ENCODE measurements at places on chromosomes 1 and 21.

- DNase-seq, result no peak
These were observed 48.5 kb upstream of the HAO2 start for GRCh38 chr1:119320100-119320499.

DNA sequence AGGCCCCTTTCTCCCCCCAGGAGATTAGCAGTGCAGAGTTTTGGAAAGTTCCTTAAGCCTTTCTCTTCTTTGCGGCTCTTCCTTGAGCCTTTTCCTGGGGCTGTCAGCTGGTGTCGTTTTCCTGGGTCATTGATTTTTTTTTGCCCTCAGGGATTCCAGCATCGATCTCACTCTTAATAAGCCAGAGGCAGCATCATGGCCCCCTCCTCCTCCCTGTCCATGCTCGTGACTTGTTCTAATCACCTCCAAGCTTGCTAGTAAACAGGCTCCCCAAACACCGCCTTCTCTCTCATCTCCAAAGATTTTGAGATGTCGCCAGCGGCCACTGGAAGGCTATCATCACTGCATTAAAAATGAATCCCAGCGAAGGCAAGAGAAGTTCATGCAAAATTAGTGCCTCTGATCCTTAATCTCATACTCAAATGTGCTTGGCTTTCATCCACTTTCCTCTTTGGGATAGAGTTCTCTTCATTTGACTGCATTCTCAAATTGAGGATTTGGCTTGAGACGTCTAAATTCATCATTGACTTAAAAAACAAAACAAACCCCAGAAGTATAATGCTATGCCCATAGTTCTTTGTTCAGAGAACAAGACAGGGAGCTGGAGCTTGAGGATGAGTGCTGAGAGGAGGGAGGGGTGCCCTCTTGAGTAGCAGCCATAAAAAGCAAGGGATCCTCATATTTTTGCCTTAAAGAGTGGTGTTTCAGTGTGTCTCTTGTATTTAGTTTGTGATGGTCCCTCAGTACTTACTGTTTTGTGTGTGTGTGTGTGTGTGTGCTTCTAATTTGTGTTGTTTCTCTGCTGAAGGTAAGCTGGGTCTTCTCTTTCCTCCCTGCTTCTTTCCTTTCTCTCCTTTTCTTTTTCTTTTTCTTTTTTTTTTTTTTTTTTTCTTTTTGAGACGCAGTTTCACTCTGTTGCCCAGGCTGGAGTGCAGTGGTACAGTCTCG lies 3.2 kb downstream of the EVA1C start:
- no peak for DNase-seq

GRCh38 chr1:1055841-1056736 lies 18.0 kb downstream of the RNF223 start:
- no peak for DNase-seq

DNA sequence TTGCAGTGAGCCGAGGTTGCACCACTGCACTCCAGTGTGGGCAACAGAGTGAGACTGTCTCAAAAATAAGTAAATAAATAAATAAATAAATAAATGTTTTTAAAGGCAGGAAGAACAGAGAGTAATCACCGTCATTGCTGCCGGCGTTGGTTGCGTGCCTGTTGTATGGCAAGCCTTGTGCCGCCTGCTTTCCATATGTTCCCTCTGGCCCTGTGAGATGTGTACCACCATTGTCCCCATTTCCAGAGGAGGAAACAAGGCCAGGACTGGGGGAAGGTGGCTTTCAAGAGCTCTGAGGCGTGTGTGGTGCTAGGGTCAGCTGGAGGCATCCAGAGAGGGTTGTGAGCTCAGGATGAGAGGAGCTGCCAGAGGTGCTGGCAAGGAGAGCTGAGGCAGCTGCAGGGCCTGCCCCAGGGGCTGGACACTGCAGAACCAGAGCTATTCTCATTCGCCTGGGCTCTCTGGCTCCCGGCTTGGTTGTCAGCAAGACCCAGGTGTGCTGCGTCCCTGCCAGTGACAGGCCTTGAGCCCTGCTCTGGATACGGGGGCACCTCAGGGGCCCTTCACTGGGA lies 5.2 kb upstream of the MARCKSL1 start:
- DNase-seq, result no peak

DNA sequence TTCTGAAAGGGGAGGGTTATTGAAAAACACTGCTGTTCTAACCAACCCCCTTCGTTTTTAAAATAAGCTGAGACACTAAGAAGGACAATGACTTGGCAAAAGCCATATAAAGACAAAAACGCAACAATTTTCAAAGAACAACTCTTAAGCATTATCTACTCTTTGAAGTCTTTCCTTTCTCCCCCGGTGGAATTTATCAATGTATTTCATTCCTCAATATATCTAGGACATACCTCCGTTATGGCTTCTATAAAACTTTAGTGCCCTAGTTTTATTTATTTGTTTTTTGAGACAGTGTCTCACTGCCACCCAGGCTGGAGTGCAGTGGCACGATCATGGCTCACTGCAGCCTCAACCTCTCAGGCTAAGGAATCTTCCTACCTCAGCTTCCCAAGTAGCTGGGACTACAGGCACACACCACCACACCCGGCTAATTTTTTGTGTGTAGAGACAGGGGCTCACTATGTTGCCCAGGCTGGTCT lies 3.2 kb downstream of the NRDC start:
- no peak for DNase-seq

- no peak for DNase-seq
These were observed 3.4 kb downstream of the PLA2G2D start for GRCh38 chr1:20115916-20116315.

- DNase-seq, result no peak
These were observed 148.4 kb downstream of the GPATCH2 start for GRCh38 chr1:217482356-217483102.

DNA sequence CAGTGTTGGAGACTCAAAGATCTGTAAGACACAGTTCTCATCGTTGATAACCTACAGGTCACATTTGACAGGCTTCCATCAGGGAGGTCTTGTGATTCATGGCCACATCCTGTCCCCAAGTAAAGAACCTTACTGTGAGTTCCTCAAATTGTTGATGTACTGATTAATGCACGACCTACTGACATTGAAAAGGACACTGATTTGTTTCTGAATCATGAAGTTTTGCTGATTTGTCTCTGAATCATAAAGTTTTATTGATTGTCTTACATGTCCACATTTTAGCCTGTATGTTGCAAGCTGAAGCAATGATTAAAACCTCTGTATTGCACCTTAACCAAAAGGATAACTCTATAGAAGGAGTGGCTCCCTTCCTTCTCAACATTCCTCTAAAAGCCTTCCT lies 476.3 kb upstream of the RUNX1 start:
- DNase-seq, result peak; percentile 35

- no peak for DNase-seq
These were observed 50.2 kb upstream of the IGSF5 start for GRCh38 chr21:39694750-39695149.

DNA sequence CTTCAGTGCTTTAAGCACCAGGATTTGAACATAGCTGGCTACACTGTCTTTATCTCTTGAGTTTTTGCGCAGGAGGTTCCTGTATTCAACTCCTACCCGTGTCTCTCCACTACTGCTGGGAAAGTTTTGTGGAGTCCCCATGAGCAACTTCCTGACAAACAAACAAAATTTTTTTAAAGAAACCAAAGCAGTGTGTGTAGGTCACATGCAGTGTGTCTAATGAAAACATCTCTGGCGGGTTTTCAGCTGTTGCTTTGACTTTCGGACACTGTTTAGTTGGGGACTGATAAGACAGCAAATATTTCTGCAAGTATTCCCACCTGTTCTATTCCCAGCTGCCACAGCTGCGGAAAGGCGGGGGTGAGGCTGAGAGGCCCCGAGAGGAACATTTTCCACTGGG lies 2.0 kb downstream of the PSEN2 start:
- no peak for DNase-seq

GRCh38 chr1:241598249-241598648 lies 41.9 kb downstream of the CHML start:
- no peak for DNase-seq

DNA sequence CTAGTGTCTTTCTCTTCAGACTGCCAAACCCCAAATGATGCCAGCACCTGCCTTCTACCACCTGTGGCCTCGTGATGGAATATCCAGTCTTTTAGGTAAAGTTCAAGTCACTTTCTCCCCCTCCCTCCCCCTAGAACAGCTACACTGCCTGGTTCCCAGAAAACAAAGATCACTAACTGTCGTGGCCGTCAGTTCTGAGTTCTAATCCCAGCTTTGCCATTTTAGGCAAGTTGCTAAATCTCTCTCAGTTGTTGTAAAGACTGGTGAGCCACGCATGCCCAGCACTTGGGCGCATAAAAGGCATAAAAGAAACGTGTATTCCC lies 648 bp upstream of the TRAPPC3 start:
- DNase-seq, result no peak

GRCh38 chr21:31157756-31158155 lies 119.5 kb upstream of the KRTAP19-8 start:
- DNase-seq, result no peak

DNA sequence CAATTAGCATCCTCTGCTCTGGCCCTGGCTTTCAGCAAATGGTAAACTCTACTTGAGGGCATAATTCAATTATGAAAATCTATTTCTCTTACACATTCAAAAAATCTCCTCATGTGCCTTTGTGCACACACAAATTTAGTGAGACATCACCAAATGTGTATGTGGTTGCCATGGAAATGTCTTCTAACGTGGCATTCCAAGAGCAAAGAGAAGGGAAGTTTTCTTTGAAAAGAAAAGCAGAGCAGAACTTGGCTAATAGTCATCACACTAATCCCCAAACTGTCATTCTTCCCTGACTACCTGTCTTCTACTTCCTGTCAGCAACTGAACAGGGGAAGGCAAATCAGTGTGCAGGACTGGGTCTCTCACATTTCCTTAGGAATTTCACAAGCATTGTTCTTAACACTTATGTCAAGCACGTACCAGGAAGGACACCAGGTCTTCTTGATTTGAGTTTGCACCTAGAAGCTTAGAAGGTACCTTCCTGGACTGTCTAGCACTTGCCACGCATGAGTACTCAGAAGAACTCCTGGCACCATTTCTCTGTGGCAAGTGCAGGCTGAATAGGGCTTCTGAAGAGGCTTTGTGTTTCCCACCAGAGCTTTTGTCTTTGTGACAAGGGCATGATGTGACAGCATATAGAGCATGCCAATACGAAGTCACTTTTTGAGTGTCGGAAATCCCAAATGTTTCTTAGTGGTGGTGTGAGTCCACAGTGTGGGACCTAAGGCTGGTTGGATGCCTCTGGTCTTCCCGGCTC lies 32.3 kb downstream of the MAN1C1 start:
- DNase-seq, result no peak

- DNase-seq, result no peak
These were observed 44.1 kb upstream of the ARHGEF16 start for GRCh38 chr1:3410142-3410925.

DNA sequence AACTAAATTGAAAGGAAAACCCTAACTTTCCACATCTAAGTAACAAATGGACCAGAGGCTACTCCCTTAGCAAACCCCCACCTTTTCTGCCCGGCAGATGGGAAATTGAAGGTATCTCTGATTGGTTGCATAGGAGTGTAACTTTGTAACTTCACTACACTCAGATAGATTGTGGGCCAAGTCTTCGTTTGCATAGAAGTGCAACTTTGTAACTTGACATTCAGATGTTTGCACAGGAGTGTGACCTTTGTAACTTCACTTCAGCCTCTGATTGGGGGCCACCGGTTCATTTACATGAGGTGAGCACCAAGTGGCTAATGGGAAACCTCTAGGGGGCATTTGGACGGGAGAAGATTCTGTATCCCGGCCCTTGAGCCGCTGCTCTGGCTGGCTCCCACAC lies 59.4 kb downstream of the C1orf94 start:
- DNase-seq, result no peak

DNA sequence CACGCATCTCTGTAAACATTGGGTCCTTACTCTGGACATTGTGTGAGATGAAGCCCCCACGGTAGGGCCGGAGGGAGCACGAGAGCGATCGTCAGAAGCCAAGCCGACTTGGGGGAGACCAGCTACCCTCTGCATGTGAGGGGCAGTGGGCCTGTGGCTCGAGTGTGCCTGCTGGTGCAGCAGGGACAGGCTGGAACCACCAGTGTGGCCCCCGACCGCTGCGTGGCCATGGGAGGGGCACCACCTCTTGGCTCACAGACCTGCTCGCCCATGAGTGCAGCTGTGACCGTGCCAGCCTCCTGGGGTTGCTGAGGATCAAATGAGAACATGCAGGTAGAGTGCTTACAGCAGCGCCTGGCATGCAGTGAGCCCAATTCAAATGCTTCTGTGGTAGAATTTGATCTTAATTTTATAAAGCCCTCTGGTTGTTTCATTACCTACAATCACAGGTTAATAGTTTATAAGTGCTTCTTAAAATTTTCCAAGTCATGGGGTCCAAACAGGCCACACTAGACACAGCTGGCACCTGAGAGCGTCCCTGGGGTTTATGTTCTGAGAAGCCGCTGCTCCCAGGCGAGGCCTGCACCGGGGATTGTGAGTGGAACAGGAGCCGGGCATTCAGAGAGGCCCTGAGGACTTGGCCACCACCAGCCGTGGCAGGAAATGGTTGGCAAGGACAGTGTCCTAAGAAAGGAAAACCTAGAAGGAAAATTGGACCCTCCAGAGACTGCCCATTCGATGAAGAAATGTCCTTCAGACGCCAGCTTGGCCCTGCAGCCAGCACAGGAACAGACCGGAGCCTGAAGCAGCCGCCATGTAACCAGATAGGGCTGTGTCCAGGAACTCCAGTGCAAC lies 22.6 kb upstream of the ADARB1 start:
- DNase-seq, result no peak

DNA sequence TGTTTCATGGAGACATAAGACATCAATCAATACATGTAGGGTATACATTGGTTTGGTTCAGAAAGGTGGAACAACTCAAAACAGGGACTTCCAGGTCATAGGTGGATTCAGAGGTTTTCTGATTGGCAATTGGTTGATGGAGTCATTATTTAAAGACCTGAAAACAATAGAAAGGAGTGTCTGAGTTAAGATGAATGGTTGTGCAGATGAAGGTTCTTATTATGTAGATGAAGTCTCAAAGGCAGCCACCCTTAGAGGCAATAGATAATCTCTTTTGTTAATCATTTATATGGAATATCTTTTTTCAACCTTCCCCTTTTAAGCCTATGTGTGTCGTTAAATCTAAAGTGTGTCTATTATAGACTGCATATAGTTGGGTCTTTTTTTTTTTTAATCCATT lies 67.8 kb upstream of the LYPLAL1 start:
- no peak for DNase-seq

DNA sequence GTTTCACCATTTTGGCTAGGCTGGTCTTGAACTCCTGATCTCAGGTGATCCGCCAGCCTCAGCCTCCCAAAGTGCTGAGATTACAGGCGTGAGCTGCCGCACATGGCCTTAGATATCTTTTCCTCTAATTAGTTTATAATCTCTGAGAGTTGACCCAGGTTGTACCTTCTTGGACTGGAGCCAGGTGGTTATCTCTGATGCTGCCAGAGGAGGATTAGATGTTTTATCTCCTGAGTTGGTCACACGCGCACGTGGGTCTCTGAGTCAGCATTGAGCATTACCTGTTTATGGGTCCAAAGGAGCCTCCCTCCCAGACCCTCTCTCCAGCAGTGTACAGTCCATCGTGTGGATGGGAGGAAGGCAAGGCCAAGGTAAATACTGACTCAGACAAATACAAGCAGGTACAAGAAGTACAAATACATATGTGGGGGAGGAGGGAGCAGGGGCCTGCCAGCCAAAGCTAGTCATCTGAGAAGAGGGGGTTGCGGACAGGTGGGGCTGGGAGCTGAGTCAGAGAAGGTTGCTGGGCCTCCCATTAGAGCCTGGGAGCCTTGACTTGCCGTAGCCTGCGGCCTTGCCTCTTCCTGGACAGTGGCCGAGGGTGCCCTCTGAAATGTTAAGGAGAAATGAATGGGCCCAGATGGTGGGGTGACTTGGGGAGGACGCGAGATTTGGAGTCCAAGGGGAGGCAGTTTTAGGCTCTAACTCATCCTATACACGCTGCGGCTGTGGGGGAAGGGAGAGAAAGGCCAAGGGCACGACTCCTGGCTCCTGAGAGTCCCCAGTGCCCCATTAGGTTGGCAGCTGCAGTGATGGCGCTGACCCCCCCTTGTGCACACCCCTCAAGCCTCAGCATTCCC lies 13.1 kb downstream of the IL6R start:
- DNase-seq, result peak; percentile 37

Measured in CD4-positive, alpha-beta T cell treated with Interleukin-6 at 100 ng/mL for 8 hours (primary cell).